ENCODE measurements at places on chromosomes 7 and 10.

GRCh38 chr7:107167483-107168232 is 1.1 kb upstream of the HBP1 start:
- DNase-seq = no peak

DNA sequence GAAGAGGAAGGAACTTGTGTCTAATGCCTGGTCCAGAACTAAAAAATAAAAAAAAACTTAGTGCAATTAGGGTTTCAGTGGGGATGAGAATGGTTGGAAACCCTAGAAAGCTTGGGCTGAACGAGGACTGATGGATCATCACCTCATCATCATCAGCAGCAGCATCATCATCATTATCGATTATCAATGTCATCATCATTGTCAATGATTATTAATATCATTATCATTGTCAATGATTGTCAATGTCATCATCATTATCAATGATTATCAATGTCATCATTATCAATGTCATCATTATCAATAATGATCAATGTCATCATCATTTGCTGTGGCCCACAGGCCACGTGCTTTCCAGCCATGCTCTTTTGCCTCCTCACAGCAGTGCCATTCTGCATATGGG is 952.0 kb upstream of the ZNF722 start:
- DNase-seq = no peak

DNA sequence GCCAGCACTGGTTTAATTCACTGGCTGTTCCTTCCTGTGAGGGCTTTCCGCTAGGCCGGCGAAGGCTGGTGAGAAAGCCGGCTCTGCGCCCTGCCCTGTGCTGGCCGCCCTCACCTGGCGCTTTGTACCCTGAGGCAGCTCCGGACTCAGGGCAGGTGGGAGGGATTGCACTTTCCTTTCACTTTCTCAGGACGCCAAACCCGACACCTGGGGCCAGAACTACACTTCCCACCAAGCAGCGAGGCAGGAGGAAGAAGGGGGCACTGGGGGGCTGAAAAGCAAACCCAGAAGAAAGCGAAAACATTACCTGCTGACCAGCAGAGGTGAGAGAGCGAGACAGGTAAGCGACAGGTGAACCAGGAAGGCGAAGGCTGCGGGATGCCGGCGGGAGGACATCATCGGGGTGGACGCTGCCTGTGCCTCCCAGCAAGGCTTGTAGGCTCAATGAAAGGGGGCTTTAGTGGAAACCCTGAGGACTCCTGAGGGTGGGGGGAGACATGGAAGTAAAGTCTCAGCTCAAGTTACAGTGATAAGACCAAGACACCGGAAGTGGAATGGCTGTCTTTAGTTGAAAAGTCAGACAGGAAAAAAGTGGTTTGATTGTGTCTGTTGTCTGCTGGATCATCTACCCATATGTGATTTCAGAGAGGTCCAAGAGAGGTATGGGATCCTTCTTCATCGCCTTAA is at the start of gene RAB19:
Gene RAB19 (plus strand): TSS at position 181 of the 687 bp plus-strand sequence. CDS start 3,589 bp downstream, outside the sequence.
- no peak for DNase-seq

- no peak for DNase-seq
Measured at GRCh38 chr7:155107126-155107525, 37.0 kb downstream of the HTR5A start.

GRCh38 chr10:21517134-21518031 is 8.1 kb downstream of the SKIDA1 start:
- no peak for DNase-seq

DNA sequence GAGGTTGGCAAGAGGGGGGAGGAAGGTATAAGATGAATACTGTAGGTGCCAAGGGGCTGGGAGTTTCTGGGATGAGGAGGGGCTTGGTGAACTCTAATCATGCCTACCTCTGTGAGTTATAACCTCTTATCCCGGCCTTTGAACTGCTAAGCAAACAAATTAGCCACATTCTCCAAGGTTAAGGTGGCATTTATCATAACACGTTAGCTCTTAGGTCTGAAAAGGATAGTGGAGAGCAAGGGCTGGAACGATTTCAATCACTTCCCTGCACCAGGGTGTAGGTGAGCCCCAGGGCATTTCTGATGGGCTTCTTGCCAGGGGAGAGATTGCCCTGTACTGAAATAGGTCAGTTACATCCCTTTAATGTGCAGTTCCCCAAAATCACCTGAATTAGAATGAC is 28.6 kb upstream of the DMBT1 start:
- DNase-seq = no peak

- no peak for DNase-seq
Measured at GRCh38 chr10:11602358-11602757, 9.1 kb downstream of the USP6NL start.

DNA sequence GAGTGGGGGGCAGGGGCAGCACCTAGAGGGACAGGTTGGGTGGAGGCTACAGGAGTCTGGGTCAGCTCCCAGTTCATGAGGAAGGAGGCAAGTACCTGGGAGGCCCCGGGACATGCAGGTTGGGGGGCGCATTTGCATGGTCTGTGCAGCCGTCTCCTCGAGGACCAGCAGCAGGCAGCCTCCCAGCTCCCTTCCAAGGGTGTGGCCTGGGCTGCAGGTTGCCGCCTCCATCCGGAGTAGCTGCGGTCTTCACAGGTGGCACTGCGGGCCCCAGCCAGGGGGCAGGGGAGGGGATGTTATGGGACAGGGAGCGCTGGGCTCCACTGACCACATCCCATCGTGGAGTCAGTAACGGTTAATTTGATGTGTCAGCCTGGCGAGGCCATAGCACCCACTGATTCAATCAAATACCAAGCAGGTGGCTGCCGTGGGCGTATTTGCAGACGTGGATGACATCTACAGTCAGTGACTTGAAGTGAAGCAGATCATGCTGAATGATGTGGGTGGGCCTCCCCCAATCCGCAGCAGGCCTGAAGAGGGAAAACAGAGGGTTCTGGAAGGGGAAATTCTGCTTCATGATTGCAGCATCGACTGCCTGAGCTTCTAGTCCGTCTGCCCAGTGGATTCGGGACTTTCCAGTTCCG is 81.6 kb downstream of the PRKAG2 start:
- DNase-seq = peak; percentile 73

DNA sequence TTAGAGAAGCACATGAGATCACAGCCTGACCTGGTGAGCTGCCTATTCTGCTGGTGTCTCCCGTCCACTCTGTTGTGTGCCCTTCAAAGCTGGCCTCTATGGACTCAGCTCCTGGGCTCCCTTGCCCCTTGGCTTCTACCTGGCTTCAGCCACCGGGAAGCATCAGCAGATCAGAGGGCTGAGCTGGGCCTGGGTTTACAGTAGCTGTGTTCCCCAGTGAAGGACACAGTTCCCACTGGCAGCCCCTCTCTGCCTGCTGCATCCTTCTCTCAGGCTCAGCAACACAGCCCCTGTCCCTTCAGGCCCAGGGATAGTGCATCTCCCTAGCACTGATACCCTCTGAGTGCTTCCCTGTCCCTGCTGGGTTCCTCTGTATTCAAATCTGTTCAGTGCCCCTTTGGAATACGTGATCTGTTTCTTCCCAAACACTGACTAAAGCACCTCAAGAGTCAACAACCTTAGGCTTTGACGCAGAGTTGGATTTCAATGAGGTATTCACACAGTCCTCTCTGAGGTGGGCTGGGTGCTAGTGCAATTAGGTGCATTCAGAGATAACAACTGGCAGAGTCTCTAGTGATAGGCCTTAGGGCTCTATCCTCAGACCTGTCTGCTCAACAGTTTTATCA is 109.8 kb downstream of the GRID1 start:
- no peak for DNase-seq

DNA sequence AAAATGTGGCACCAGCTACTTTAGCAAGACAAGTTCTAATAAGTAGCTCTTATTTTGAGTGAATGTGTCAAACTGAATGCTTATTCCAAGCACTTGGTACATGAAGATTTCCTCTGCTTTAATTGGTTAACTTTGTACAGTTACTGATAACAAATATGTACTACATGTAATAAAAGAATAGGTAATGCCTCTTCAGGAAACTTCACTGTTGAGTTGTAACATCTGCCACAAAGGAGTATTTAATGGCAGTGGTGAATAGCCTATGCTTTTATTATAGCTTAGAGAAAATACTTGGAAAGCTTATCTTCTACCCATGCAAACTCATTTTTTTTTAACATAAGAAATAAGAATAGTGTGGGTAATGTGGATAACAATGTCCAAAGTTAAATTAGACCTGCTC is 82.6 kb downstream of the CYP51A1 start:
- no peak for DNase-seq

- DNase-seq = no peak
Measured at GRCh38 chr7:117711556-117711955, 161.7 kb downstream of the CTTNBP2 start.

- DNase-seq = no peak
Measured at GRCh38 chr10:4748491-4749270, 77.3 kb upstream of the AKR1E2 start.

GRCh38 chr10:43957267-43958070 is 308.8 kb upstream of the ZNF32 start:
- DNase-seq = no peak

Measured in activated CD8-positive, alpha-beta memory T cell treated with anti-CD3 and anti-CD28 coated beads for 48 hours (primary cell).